CD4-positive, alpha-beta T cell treated with Interleukin-1 beta for 1 hour (primary cell): ENCODE measurements at places on chromosomes 6 and 20.

- no peak for DNase-seq
Measured at GRCh38 chr6:136685540-136686108, 106.7 kb downstream of the MAP3K5 start.

DNA sequence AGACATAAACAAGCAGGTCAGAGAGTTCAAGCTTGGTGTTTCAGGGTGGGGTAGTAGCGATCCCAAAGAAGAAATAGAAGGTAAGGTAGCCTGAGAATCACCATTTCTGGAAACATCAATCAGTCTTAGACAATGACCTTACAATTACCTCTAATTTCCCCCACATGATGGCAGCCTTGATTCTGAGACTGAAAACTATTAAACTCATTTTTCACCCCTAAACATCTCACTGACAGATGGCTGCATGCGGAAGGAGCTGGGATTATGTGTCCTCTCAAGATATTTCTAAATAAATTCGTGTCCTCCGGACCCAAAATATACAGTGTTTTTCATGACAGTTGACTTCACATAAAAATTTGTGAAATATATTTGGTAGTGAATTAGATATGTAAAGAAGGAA lies 61.0 kb downstream of the KIF6 start:
- no peak for DNase-seq

GRCh38 chr6:82904860-82905259 lies 160.8 kb downstream of the UBE3D start:
- no peak for DNase-seq

DNA sequence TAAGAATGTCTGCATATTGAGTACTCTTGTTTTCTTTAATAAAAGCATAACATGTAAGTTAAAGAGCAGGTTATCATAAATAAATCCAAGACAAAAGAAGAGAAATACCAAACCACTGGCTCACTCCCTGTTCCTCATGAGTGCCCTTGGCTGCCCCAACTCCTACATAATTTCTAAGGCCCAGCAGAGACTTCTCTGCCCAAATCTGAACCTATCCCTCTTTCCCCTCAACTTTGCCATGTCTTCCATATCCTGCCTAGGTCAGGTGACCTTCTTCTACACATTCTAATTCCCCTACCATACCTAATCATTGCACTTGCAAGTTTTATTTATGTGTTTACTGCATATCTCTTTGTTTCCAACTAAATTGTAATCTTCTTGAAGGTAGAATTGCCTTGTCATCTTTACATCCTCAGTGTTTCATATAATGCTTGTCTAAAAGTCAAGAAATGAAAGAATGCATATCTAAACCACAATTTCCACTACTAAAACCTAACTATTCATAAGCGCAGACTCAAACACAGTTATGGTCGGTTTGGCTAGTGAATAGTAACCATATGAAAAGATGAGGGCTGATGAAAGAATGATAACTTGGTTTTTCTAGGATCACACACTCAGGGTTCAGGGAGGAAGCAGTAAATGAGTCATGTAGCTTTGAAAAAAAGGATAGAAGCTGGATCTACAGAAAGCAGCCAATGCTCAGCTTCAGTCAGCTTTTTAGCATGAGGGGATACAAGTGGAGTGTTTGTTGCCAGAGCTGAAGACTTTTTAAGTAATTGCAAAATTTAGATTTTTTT lies 53.3 kb upstream of the EYA4 start:
- DNase-seq: no peak

GRCh38 chr6:151498327-151498726 lies 4.5 kb downstream of the CCDC170 start:
- no peak for DNase-seq

- DNase-seq: peak; percentile 44
Measured at GRCh38 chr6:13485923-13486562, 1.4 kb downstream of the GFOD1 start.

DNA sequence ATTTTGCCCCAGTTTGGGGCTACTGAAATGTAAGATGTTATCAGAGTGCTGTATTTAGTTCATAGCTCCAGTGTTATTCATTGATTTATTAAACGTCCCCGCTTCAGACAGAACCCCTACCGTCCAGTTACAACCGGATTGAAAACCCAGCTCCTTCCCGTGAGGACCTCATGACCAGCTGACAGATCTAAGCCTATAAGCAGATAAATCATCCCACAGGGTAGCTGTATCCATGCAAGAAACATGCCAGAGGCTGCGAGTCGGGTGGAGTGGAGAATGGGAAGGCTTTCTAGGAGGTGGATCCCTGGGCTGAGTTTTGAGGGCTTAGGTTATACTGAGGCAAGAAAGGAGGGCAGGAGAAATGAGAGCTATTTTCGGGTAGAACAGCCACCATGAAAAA lies 260.0 kb downstream of the ARID1B start:
- no peak for DNase-seq

GRCh38 chr20:38290829-38291814 lies 12.8 kb upstream of the BPI start:
- no peak for DNase-seq

DNA sequence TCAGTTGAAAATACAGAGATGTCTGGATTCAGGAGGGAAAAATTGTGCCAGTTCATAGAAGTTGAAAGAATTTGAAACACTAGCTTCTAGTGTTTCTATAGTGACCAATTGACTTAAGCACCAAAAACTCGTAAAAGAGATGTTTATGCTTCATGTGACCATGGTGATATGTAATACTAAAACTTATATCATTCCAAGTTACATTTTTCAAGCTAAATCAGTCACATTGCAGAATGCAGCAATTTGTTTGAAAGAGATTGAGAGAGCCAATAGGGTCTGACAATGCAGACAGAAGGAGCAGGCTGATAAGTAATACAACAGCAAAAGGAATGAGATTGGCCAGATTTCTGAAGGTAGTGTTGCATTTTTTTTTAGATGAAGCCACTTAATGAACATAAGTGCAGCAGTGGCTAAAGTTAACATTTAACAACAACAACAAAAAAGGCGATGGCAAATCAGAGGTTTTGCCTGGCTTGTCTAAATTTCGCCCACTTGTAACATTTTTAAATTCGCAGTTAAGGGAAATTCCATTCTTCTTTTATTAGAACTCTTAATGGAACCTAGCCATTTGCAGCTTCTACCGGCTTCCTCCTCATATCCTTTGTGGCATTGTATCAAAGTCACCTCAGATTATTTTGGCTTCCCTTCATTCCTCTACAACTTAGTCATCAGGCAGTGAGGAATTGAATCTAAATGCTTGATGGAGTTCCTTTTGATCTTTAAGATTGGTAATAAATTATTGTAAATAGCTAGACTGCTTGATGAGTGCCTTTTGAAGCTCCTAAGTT lies 484.0 kb upstream of the SOX4 start:
- no peak for DNase-seq
